Amniotic stem cell (primary cell): ENCODE measurements at places on chromosomes 1 and 21.

DNA sequence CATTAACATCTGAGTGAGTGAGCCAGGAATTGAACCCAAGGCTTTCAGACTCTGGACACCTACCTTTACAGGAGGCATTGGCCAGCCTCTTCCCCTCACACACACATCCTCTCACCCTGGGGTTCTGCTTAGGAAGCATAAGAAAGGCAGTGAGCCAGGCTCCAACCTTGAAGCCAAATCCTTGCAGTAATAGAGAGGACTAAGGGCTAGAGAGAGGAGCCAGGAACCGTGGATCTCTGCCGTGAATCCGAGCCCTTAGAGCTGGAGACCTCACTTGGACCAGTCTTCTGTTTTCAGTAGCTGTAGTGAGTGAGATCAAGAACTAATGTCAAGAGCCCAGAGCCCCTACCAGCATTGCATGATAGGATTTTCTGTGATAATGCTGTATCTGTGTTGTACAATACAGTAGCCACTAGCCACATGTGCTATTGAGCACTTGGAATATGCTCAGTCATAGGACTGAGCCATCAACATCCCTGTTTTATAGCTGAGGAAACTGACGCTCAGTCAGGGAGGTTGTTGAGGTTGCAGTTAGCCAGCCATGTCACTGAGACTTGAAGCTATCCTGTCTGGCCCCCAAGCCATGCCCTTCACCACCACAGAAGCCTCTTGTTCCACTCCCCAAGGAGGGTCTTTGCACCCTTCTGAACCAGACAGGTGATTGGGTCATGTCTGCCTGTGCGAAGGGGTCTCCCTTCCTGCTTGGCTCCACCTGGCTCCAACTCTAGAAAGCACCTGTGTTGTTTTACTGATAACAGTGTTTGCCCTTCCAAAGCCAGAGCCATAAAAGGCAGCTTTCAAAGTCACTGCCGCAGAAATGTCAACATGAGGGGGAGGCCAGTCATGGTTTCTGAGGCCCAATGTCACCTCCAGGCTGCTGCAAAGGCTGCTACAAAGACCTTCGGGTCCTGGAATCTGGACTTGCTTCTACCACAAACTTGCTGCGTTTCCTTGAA, 101.1 kb upstream of the JUN start:
- DNase-seq, result no peak

DNA sequence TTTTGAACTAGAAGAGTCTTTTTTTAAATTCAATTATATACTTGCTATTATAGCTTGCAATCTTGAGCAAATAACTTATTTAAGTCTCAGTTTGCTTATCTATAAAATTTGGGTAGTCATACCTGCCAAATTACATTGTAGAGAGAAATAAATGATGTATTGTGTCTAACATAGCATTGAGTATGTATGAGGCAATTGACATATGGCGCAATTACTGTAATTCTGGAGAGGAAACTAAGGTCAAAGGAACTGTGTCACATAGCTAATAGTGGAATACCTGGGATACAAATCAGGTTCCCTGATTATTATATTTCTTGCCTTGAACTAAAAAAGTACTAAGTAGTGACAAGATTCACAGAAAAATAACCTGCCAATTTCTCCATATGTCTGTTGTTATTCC, 302.5 kb downstream of the PDE4B start:
- DNase-seq, result no peak

DNA sequence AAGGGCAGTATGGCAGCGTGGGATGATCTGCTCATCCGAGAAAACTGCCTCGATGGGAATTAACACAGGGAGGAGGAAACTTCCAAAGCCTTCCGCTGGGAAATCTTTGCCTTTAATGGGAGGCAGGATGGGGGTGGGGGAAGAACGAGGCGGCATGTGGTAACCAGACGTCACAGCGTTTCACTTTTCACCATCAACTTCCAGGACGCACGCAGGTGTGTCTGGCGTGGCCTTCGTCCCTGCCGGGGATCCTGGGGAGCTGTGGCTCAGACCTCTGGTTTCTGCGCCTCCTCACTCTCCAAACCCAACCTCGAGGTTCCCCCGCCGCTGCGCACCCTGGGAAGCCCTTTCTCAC, 282 bp downstream of the RSPH1 start:
- no peak for DNase-seq

GRCh38 chr21:17610911-17611310, 1.8 kb downstream of the BTG3 start:
- no peak for DNase-seq

DNA sequence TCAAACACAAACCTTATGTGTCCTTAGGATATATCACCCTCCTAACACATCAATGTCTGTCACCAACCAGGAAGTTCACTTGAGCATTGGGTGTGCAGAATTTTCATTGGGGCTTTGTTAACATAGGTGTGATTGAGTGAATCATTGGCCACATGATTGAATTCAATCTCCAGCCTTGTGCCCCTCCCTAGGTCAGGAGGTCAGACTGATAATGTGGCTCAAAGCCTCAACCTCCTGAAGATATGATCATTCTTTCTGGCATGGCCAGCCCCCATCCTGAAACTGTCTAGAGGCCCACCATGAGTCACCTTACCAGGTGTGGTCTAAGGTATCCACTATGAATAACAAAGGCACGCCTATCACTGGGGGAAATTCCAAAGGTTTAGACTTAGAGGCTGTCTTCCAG, 90.1 kb downstream of the PKN2 start:
- DNase-seq, result no peak

- DNase-seq, result no peak
These were observed 36.5 kb downstream of the FHAD1 start for GRCh38 chr1:15283526-15283925.

DNA sequence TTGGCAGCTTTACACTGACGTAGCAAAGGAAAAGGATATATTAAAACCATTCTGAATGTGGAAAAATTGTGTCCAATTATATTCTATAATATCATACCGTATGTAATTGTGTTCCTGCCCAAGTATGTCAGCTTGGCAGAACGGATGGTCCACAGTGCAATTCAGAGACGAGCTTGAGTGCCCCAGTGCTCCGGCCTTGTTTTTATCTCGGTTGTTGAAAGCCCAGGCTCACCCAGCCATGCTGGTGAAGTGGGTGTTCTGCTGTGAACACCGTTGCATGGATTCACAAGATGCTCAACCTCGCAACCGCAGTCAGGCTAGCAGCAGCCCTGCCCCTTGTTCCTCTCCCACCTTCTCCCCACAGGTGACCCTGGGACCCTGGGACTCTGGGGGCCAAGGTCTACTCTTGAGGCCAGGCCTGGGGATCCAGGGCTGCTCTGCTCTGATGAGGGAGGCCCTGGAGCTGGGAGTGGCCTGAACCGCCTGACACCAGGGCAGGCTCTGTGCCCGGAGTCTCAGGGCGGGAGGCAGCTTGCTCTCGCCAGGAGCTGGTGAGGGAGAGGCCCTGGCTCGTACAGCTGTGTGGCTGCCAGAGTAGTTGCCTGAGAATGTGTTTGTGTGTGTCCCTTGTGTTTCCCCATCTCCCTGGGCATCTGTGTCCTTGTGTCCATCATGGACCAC, 11.2 kb downstream of the PTPRF start:
- no peak for DNase-seq

DNA sequence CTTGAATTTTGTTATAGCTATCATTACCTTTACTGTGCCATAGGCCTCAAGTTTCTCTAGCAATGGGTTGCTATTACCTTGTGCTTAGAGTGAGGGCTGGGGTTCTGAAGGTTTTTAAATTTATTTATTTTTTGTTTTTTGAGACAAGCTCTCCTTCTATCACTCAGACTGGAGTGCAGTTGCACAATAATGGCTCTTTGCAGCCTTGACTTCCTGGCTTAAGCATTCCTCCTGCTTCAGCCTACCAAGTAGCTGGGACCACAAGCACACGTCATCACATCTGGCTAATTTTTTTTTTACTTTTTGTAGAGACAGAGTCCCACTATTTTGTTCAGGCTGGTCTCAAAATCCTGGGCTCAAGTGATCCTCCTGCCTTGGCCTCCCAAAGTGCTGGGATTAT, 41.5 kb downstream of the SNX27 start:
- DNase-seq, result no peak

DNA sequence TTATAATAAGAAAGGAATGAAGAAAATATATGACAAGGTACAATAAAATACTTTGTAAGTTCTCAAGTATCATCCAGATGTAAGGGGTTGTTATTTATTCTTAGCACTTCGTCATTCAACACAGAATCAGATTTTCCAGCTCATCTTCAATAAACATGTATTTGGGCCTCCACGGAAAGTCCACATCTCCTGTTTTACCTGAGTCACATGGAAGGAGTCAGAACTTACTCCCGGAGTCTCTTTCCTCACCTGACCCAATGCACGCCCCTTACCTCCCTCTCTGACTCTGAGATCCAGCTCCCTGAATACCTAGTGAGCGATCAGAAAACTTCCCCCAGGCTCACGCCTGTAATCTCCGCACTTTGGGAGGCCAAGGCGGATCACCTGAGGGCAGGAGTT, 1.5 kb upstream of the PMVK start:
- no peak for DNase-seq

DNA sequence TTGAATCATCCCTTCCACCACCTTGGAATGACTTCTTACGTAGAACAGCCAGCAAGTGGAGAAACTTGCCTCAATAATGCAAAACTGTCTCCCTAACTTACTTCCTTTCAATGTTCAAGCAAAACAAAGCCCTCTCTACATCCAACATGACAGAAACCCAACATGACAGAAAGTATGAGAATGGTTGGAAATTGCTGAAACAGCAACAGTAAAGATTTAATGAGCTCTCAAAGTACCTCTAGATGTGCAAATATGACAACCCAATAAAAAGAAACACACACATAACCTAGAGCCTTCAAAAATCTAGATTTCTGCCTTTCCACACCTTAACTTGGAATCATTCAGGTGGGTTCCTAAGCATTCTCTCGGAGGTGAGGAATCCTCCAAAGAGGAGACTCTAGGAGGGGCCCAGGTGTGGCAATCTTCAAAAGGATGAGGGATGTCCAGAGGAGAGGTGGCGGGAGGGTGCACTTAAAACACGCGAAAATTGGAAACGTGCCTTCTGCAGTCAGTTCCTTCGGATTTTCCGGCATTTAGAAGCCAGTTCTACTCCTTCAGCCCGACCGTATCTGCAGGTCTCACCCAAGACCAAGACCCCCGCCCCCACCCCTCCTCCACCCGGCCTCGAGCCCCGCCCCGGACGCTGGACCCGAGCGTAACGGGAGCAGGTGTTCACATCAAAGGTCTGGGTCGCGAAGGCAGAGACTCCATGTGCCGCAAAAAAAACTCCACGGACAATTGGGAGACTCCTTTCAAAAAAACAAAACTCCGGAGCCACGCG, 996 bp upstream of the MGST3 start:
- no peak for DNase-seq

GRCh38 chr1:145824499-145824842, 471 bp downstream of the POLR3C start:
- no peak for DNase-seq

GRCh38 chr1:54355931-54356679, 50.1 kb downstream of the SSBP3 start:
- no peak for DNase-seq

DNA sequence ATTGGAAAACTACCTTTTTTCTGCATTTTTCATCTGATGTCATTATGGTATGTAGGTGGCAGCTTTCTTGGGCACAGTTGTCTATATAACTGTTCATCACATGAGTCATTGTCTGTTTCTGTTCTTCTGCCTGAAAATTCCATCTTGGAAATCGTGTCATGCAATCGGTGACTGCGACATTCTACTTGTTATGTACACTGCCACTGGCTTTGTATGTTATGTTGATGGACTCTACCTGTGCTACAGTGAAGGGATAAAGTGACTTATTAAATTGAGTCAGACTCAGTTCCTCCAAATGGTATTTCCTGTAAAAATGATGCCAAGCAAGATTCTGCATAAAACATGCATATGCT, 8.6 kb downstream of the SMAP2 start:
- DNase-seq, result no peak
